ENCODE measurements at places on chromosomes 11 and 22.
A peak's percentile ranks its signal among the peaks of the same experiment; 100 is the strongest.

- no peak for DNase-seq
Measured at GRCh38 chr11:13391217-13391616, 71.8 kb downstream of the BTBD10 start.

GRCh38 chr22:46036558-46037408 is 59.8 kb upstream of the WNT7B start:
- DNase-seq = peak; percentile 53

DNA sequence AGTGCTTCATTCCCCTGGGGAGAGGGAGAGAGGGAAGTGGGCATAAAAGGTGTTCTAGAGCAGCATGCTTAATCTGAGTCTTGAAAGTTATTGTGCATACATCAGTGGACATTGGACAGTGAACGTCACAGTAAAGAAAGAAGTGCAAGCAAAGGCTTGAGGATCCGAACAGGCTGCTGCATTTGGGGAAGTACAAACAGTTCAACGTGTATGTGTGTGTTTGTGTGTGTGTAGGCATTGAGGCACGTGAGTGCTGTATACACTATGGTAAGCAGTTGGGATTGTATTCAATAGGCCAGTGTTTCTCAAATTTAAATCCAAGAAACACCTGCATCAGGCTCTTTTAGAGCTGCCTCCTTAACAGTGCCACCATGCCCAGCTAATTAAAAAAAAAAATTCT is 10.4 kb upstream of the EIF3M start:
- no peak for DNase-seq

GRCh38 chr22:23075050-23075449 is 4.7 kb downstream of the GNAZ start:
- DNase-seq = no peak

DNA sequence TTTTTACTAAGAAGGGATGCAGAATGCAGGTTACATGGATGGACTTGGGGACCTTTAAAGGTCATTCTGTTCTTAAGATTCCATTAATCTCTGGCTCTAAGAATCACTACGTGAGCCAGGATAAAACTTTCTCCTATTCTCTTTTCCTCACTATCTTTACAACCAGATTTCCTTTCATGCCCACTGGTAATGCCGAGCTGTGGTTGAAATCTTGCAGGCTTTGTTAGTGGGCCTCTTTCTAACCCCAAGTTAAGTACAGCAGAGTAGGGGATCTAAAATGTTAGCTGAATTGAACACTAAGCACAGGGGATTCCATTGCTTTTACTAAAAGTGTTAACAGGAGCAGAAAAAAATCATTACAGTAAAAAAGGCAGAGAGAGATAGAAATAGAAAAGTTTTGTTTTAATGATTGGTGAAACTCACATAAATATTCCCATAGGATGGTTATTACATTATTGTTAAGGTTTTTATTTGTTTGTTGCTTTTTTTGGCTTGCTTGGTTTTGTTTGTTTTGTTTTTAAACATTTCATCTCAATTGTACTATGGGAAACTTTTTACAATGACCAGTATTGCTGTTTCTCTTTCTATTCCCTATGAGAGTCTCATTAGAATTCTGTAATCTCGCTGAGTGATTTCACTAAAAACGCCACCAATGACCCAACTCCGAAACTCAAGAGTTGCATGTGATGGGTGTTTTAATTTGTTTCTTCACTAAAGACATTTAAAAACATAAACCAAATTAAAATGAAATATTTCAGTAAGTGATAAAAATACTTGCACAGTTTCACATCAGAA is 54.1 kb upstream of the HTATIP2 start:
- no peak for DNase-seq

GRCh38 chr11:90784241-90784814 is 561.5 kb upstream of the CHORDC1 start:
- no peak for DNase-seq

DNA sequence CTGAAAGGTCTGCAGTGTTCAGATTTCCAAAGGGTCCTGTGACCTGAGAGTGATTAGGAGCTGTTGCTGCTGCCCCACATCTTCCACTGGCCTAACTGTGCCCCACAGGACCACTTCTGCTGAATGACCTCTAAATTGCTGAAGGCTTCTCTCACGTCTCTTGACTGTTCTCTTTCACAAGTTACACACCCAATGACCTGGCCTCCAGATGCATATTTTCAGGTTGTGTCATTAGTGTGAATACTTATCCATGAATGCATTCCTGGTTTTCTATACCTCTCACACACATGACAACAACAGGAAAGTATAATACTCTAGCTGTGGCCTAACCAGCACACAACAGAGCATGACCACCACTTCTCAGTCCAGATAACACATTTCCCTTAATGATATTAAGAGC is 15.4 kb downstream of the PRR14L start:
- no peak for DNase-seq

DNA sequence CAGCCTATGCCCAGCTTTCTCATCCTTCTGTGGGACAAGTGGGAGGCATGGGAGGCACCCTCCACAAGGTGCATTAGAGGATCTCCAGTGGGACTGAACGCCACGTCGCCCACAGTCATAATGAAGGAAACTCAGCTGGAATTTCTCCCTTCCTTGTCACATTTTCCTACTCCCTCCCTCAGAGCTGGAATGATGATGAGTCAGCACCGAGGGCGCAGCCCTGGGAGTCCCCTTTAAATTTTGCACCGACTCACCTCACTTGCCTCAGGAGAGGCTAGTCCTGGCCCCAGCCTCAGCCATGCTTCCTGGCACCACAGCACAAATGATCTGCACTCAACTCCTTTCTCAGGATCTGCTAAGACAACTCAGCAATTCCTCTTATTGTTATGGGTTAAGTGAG is 34.3 kb downstream of the DBX1 start:
- no peak for DNase-seq

DNA sequence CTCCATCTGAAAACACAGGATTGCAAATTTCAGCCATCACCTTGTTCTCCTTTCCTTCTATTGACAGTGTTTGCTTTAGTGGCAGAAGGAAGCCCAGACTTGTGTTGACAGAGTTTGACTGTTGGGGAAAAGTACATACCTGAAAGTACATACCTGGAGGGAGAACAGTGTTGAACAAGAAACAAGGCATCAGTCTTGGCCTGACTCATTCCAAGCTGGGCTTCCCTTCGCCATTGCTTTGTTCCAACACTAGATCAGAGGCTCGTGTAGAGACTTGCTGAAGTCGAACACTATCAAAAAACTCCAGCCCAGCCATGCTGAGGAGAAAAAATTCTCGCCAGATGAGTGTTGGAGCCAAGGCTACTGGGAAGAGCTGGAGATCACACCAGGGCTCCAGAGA is 133.4 kb downstream of the BBOX1 start:
- DNase-seq = no peak

GRCh38 chr11:12827929-12828812 is 153.9 kb downstream of the TEAD1 start:
- DNase-seq = no peak

- DNase-seq = no peak
Measured at GRCh38 chr22:35549328-35549727, 8.7 kb downstream of the RASD2 start.

DNA sequence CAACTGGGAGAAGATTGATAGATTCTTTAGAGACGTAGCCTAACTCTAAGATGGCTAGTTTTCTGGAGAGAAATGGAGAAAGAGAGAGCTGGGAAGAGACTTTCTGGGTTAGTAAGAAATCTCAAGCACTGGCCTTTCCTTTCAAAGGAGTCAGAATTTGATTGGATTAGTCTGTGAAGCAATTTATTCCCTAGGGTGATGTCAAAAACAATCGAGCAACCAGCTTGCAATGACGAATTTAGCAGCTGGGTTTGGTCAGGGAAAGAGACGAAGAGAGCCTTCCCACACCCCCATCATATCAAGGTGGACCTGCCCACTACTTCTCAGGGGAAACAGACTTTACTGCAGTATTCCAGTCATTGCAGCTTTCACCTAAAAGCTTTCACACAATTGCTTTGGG is 10.8 kb downstream of the KRTAP5-6 start:
- DNase-seq = no peak

GRCh38 chr11:91959411-91959810 is 265.2 kb upstream of the FAT3 start:
- no peak for DNase-seq

DNA sequence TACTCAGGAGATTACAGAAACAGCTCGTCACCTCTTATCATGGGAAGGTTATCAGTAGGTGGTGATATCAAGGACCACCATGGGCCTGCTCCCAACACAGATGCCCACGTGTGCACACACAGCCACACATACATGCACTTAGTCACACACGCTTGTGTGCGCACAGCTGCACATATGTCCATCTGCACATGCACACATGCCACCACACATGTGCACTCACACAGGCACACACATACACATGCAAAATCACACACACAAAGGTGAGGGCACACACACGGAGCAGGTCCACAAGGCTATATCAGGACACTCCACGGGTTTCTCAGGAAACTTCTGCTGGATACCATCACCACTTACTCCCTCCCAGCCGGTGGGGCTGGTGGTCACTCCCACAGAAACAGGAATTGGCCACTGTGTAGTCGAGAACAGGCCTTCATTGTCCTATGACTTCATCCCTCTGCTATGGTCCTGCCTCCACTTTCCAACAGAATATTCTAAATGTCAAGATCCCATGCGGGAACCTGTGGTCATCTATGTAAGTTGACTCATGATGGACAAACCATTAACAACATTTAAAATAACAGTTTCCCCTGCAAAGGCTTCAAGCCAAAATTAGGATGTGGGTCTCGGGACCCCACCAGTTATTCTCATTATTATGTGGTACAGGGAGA is 2.2 kb downstream of the C11orf24 start:
- DNase-seq = no peak

DNA sequence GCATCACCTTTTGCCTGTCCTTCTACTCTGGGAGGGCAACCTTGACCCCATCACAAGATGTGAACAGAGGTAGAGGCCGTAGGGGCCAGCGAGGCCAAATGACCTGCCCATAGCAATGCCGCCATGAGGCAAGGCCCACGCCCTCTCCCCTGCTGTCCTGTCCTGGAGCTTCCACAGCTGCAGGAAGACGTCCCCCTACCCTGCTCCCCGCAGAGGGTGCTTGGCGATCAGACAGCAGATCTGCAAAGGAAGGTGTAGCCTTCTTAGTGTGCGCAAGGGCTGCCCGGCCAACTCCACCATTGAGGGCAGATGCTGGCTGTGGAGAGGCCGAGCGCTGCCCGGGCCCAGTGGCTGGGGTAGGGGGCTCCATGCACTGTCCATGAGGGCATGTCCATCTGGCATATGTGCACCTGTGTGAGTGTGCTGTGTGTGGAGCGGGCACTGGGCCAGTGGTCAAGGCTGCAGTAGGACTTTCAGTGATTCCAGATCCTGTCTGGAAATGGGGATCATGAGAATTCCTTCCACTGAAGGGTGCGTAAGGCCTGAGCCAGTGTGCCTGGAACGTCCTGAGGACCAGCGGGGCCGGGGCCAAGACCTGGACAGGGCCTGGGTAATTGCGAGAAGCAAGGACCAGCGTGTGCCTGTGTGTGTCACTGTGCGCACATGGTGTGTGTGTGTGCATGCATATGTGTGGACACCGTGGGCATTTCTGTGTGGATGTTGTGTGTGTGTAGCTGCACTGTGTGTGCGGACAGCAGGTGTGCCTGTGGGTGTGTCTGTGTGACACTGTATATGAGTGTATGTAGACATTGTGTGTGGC is 11.0 kb downstream of the TRPM5 start:
- no peak for DNase-seq

GRCh38 chr22:48869161-48869560 is 958.5 kb downstream of the BRD1 start:
- DNase-seq = no peak

GRCh38 chr11:72085621-72086351 is 5.1 kb downstream of the LRRC51 start:
- no peak for DNase-seq

- no peak for DNase-seq
Measured at GRCh38 chr11:69702239-69702691, 1.6 kb downstream of the FGF19 start.

- no peak for DNase-seq
Measured at GRCh38 chr11:112715056-112715455, 246.2 kb upstream of the NCAM1 start.

- DNase-seq = no peak
Measured at GRCh38 chr11:122780296-122780949, 57.9 kb upstream of the CRTAM start.

DNA sequence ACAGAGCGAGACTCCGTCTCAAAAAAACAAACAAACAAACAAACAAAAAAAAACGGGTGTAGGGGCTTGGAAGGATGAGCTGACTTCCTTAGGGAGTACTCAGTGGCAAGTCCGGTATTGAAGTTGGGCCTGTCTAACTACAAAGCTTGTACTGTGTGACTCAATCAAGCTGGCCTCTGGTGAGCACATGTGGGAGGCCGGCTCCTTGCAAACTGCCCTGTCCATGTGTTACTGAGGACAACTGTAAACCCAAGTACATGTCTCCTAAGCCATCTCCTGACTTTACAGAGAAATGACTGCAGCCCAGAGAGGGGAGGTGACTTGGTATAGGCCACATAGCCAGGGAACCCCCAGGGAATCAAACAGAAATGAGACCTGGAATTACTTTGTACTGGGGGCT is 11.6 kb downstream of the RIBC2 start:
- DNase-seq = no peak

GRCh38 chr11:21963013-21963412 is 229.9 kb upstream of the ANO5 start:
- DNase-seq = no peak

- no peak for DNase-seq
Measured at GRCh38 chr11:58688789-58689503, 42.8 kb downstream of the GLYAT start.

GRCh38 chr11:124740277-124740882 is 638 bp downstream of the NRGN start:
- DNase-seq = peak; percentile 63

- no peak for DNase-seq
Measured at GRCh38 chr11:118211006-118211405, 13.8 kb downstream of the JAML start.

DNA sequence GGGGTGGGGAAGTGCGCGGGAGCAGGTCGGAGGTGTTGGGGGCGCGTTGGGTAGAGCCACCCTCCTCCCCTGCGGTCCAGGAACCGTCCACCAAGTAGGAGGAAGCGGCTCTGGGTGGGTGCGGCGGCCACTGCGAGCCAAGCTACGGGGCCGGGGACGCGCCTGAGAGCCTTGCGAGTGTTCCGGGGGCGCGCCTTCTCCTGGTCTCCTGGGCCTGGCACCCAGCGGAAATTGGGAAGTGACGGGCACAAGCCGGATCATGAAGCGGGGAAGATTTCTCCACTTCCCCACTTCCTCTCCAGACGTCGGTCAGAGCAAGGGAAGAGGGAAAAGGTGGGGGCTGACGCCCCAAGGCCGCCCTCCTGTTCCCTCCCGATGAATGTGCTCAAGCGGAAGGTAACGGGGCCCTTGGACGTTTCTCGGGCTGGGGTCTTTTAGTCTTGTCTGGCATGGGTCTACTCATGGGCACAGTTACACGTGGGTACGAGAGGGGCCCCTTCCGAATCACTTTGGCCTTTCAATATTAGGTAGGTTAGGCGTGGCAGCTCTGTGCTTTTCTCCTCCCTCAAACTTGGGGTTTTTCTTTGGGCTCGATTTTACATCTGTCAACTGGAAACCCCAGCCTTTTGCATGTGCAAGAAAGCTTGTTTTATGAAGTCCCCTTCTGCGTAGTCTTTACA is 865 bp downstream of the RBM14 start:
- no peak for DNase-seq

Data from activated naive CD8-positive, alpha-beta T cell treated with anti-CD3 and anti-CD28 coated beads for 36 hours (primary cell).